GDM1 (cell line): ENCODE measurements at places on chromosomes 6 and 20.

- peak; percentile 46 for DNase-seq
These were observed 70.0 kb downstream of the SNX5 start for GRCh38 chr20:17898548-17898994.

DNA sequence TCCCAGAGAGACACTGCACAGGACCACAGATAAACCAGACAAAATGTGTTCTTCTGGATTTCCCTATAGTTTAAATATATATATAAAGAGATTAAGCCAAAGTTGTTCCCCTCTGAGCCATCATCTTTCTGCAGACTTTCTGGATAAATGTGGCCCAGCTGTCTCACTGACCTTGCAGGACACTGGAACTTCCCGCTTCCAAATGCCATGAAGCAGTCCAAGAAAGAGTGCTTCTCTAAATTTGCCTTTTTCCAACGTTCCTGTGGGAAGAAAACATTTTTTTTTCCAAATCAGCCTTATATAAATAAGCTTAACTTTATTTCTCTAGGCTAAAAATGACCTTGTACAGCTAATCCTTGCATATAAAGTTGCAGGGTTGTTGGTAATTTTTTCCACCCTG lies 65.7 kb downstream of the CYP39A1 start:
- DNase-seq = no peak

- DNase-seq = no peak
These were observed 925.0 kb upstream of the MAN1A1 start for GRCh38 chr6:120274547-120274946.

DNA sequence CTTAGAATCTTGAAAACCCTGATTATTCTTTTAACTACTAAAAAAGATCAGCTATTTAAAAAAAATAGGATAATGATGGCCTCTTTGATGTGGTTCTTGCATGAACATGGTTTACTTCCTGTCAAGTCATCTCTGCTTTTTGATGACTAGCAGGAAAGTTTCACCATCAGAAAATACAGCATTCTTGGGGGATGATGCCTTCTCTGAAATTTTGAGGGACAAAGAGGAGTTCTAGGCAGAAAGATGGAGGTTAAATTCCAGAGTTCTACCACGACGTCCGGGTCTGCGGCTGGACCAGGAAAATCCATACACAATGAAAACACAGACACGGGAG lies 130.4 kb downstream of the OLIG3 start:
- no peak for DNase-seq

GRCh38 chr6:119517428-119517827 lies 167.9 kb upstream of the MAN1A1 start:
- no peak for DNase-seq

DNA sequence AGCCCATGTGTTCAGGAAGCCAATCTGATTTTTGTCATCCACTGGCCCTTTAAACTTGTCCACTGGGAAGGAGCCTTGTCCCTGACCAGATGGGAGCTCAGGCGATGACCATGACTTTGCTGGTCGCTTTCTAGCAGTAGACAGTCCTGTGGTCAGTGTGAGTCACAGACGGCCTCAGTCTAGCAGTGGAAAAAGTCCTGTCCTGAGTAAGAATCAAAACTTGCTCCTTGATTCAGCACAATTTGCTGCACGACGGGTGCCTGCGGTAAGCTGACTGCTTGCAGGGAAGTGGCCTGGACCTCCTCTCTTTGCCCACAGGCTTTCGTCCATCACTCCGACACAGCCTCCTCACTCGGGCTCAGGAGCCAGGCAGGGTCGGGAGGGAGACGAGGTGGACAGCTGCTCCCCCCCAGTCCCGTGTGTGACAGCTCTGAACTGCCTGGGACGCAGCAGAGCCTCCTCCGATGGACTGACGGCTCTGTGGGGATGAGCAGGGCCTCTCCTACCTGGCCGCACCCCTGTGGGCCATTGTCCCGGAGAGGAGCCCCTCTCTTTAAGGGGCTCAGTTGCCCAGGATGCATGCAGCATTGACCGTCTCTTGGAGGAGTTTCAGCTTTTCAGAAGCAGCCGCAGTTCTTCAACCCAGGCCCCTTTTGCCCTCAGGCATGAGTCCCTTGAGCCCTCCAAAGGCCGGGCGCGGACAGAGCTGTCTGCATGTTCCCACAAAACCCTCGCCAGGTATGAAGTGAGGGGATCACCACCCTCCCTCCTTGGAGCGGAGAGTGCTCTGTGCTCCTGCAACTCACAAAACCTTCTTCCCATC lies 209.2 kb downstream of the ANKRD60 start:
- no peak for DNase-seq

DNA sequence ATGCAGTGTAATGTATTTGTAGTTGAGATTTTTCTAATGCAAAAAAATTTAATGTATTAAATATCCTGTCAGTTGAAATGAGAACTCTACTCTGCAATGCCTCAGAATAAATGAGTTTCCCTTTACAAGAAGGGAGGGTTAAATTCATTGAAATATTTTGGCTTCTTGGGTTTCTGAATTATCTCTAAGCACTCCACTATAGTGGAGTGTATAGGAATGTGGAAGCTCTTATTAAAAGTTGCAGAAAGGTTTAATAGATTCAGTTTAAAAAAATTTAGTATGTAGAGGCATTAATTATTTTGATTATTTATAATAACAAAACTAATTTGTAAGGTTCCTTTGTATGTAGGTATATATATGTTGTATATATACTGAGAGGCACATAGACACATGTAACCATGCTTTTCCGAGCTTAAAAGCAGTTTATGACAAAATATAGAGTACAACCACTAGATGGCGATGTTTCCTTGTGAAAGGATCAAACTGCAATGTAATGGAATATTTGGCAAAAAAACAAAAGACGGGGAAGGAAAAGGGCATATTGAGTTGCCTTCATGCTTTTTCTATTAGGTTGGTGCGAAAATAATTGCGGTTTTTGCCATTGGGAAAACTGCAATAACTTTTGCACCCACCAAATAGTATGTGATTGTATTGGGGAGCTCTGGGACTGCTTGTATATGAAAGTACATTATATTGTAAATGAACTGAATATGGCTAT lies 144.2 kb downstream of the MYO6 start:
- no peak for DNase-seq

GRCh38 chr6:168616816-168617765 lies 176.1 kb downstream of the SMOC2 start:
- no peak for DNase-seq

- DNase-seq = no peak
These were observed 7.3 kb upstream of the COL12A1 start for GRCh38 chr6:75213112-75213511.

- no peak for DNase-seq
These were observed 92.1 kb upstream of the FAM184A start for GRCh38 chr6:119170447-119171087.

DNA sequence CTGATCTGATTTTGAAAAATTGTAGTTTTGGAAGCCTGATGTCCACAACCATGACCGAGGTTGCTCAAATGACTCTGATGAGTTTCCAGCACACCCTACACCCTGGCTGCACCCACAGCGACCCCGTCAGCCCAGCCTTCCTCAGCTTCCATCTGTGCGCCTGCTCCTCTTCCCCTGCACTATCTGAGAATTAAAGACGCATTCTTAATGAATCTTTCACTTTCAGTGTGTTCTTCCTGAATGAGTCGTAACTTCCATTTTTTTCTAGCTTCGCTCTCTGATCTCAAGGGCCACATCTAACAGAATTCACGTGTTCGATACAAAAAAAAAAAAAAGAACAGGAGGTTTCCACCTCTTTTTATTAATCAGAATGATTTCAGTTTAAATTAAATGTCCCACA lies 21.3 kb upstream of the RREB1 start:
- DNase-seq = no peak

- DNase-seq = no peak
These were observed 12.5 kb downstream of the HSF2 start for GRCh38 chr6:122412001-122412400.

DNA sequence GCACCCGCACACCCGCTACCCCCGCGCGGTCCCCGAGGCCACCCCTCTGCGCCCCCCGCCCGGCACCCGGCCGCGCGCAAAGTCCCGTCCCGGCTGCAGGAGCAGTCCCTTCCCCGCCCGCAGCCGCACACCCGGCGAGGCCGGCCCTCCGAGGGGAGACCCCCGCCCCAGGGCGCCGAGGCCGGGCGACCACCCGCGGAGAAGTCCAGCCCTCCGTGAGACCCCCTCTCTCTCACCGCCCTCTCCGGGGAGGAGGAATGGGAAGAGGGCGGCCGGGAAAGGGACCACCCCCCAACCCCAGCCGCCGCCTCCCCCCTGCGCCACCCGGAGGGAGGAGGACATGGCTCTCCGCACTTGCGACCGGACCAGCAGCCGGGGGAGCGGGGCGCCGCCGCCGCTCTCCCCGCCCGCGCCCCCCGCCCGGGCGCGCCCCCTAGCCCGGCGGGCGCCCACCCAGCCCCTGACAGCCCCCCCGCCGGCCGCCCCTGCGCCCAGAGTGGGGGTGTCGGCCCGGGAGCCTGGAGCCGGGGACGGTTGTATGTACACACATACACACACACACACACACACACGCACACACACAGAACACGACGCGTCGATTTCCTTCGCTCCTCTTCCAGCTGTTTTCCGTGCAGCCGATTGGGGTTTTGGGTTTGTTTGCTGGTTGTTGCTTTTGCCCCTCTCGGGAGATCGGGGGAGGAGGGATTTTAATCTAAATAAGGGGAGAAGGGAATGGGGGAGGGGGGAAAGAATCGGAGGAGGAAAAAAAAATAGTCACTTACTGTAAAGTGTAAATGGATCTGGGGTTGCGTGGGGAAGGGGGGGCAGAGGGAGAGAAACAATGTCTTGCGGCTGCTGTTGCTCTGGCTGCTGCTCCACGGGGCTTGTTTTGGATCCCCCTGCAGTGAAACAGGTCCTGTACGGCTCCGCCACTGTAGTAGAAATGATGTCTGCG lies at the start of gene ATXN1:
TSS of gene ATXN1 (minus strand) at position 945 of the 955 bp plus-strand sequence.
- DNase-seq = peak; percentile 6

DNA sequence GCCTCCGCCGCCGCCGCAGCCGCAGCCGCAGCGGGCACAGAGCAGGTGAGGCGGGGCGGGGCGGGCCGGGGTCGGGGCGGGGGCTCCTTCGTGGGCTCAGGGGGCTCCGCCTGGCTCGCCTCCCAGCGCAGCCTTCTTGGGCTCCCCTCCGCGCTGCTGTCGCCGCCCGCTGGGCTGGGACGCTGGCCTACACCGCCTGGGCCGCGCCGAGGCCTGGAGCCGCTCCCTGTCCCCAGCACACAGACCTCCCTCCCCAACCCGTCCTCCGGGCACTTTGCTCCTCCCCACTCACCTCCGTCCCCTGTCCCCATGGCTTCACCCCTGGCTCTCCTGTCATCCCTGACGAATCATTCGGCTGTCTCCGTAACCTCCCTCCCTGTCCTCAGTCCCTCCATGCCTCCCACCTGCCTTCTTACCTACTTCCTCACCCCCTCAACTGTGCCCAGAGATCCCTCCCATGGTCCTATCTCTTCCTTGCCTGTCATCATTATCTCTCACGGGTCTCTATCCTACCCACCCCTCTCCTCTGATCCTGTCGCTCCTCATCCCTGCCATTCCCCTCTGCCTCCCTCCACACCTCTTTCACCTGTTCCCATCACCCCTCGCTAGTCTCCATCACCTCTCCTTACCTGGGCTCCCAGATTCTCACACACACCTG lies 512 bp downstream of the TTBK1 start:
- DNase-seq = no peak

DNA sequence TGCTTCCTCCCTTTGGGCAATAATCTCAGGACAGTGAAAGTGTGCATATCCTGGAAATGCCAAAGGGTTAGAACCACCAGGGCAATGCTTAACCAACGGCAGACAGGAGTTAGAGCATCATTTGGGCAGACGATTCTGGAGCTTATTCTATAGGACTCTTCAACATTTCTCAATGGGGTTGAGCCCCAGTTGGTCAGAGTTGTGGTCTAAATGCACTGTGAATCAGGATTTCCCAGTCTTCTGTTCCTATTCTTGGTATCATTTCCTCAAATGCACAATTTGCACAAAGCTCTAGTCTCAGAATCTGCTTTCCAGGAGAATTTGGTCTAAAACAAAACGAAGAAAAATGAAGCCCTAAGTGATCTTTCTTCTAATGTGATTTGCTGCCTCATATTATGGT lies 389.6 kb upstream of the JAG1 start:
- no peak for DNase-seq

DNA sequence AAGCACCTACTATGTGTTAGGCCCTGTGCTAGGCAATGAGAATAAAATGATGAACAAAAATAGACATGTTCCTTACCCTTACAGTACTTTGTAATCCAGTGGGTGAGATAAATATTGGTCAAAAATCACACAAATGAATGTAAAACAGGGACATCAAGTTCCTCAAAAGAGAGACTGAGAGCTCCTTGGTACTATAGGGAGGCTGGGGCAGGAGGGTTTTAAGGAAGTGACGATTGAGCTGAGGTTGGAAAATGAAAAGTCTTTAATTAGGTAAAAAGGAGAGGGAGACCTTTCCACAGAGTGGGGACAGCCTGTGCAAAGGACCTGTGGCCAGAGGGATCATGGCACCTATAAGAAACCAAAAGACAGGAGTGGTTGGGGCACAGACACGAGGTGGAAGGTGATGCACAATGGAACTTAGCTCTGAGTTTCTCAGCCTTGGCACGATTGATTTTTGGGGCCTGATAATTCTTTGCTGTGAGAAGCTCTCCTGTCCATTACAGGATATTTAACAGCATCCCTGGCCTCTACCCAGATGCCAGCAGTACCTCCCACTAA lies 140.3 kb downstream of the CEP57L1 start:
- no peak for DNase-seq

- no peak for DNase-seq
These were observed 16.0 kb downstream of the ZBTB46 start for GRCh38 chr20:63814891-63815614.

DNA sequence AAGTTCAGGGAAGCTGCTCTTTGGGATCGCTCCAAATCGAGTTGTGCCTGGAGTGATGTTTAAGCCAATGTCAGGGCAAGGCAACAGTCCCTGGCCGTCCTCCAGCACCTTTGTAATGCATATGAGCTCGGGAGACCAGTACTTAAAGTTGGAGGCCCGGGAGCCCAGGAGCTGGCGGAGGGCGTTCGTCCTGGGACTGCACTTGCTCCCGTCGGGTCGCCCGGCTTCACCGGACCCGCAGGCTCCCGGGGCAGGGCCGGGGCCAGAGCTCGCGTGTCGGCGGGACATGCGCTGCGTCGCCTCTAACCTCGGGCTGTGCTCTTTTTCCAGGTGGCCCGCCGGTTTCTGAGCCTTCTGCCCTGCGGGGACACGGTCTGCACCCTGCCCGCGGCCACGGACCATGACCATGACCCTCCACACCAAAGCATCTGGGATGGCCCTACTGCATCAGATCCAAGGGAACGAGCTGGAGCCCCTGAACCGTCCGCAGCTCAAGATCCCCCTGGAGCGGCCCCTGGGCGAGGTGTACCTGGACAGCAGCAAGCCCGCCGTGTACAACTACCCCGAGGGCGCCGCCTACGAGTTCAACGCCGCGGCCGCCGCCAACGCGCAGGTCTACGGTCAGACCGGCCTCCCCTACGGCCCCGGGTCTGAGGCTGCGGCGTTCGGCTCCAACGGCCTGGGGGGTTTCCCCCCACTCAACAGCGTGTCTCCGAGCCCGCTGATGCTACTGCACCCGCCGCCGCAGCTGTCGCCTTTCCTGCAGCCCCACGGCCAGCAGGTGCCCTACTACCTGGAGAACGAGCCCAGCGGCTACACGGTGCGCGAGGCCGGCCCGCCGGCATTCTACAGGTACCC lies at the start of gene ESR1:
TSS of gene ESR1 (plus strand) at position 170 of the 858 bp plus-strand sequence. CDS start at position 401, 231 bp downstream.
- no peak for DNase-seq

- DNase-seq = no peak
These were observed 72.2 kb downstream of the UST start for GRCh38 chr6:148818939-148819575.
